Stimulated activated CD4-positive, alpha-beta T cell treated with anti-CD3 and anti-CD28 coated beads, Interleukin-1b, Interleukin-23, amount 100 ng/mL, for 24 hours (primary cell): ENCODE measurements at places on chromosomes 5 and 9.
A peak's percentile ranks its signal among the peaks of the same experiment; 100 is the strongest.

- DNase-seq, result no peak
Measured at GRCh38 chr5:124628721-124629596, 117.5 kb downstream of the ZNF608 start.

DNA sequence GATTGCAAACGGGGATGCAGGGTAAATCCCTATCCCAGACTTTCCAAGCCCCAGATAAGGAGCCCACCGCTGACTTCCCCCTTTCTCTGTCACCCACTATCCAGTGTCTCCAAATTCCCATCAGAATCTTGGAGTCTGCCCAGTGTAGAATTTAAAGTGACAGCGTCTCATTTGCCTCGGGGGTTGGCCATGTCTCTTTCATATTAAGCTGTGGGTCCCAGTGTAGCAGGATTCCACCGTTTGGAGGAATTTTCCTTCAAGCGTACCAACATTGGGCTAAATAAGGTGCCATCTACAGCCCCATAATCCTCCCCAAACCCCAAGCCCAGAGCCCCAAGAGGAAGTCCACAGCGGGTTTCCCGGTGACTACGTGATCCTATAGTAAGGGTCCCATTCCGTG, 1.1 kb downstream of the BRINP1 start:
- no peak for DNase-seq

- DNase-seq, result no peak
Measured at GRCh38 chr5:52656569-52657246, 131.0 kb upstream of the ITGA1 start.

- DNase-seq, result no peak
Measured at GRCh38 chr5:156137071-156137869, 189.7 kb upstream of the SGCD start.

DNA sequence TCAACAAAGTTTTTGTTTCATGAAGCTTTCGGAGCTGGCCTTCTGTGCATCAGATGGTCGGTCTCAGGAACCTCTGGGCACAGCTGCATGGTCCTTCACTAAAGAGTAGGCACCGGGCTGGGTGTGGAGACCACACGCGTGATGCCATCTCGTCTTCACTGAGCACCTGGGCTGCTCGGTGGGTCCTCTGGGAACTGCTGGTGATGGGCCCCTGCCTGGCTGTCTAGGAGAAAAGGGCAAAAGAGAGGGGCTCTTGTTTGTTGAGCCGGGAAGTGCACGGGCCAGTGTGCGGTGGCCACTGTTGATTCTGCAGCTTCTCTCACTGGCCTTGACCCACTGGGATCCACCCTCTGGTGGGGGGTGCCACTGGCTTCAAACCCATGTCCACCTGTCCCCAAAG, 46.0 kb downstream of the COL5A1 start:
- DNase-seq, result no peak

- DNase-seq, result no peak
Measured at GRCh38 chr5:180382926-180383325, 29.8 kb upstream of the GFPT2 start.

GRCh38 chr9:69658987-69659675, 13.0 kb downstream of the APBA1 start:
- no peak for DNase-seq

DNA sequence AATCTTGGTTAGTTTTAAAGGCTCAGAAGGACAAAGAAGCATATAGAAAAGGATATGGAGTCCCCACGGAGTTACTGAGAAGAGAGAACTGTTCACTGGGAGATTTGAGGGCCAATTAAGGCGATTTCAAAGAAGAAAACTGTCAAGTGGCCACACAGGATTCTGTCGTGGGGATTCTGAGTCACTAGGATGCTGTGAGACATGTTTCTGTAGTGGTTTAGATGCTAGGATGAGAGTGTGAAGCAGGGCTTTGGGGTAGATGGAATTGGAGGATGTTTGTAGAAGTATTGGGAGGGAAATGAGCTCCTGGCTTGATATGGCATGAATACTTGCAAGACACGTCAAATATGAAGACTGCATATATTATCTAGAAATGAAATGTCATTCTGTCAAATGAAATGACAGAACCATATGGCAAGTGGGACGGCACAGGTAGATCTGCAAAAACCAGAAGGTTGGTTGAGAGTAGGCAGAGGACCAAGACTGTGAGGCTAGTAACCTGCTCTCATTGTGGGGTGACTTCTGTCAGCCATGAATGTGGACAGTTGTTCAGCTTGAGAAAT, 136.3 kb upstream of the SPRY4 start:
- no peak for DNase-seq

DNA sequence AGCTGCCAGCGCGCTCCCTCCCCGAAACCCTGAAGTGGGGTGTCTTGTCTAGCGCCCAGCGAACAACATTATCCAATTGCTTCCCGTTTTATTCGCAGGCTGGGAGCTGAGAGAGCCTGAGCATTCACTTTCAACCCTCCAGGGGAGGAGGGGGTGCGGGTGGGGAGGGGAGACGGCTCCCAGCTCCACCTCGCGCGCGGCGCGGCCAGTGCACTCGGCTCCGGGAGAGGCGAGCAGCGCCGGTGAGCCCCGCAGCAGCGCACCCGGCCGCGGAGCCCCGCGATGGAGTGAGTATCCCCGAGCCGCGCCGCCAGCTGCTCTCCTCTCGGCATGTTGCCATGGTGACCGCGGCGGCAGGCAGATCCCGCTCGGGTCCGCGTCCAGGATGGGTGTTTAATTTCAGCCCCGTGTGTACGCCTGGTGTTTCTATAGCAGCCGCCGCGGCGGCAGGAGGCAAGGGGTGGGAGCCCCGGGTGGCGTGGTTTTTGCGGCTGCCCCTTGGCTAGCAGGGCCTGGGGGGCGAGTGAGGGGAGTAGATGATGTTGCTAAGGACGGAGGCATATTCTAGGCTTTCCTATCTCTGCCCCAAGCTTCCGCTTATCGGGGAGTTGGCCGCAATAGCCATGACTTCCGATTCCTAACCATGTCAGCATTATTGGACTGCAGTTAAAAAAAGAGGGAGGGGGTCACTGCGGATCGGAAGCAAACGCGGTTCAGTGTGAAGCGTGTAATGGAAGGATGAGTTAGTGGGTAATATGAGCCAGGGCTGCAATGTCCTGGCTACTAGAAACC, 139.2 kb upstream of the PALM2AKAP2 start:
- no peak for DNase-seq

DNA sequence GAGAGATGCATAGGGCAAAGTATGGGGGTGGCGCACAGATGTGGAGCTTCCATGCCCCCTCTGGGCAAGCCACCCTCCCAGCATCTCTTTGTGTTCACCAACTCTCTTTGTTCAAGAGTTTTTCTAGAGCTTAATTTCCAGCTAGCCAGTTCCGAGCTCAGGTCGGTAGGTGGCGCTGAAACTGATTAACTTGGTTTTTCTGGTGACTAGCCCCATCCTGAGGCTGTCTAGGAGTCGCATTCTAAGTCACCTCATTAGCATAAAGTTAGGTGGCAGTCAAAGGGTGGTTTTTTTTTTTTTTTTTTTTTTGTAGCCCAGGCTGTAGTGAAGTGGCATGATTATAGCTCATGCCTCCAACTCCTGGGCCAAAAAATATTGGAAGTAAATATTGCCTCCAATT, 476.4 kb downstream of the KDM4C start:
- peak; percentile 14 for DNase-seq

GRCh38 chr9:136243631-136244030, 2.0 kb downstream of the QSOX2 start:
- no peak for DNase-seq

- no peak for DNase-seq
Measured at GRCh38 chr5:158203261-158203660, 344.3 kb upstream of the CLINT1 start.

DNA sequence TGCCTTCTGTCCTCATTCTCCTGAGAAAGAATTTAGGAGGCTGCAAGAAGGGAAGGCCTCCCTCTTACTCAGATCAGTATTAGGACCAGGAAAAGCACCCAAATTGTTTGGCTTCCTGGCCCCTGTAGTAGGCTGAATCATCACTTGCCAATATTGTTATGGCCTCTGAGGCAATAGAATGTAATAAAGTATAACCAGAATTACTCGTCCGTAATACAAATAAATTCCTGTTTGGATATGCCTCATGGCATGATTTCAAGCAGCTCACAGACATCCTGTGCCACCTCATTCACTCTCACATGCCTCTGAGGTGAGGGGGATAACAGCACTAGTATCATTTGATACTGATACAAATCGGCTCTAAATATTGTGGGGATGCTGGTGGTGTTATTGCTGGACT, 427.3 kb downstream of the ISL1 start:
- DNase-seq, result no peak

GRCh38 chr5:109690242-109690974, 681 bp downstream of the MAN2A1 start:
- DNase-seq, result peak; percentile 28

DNA sequence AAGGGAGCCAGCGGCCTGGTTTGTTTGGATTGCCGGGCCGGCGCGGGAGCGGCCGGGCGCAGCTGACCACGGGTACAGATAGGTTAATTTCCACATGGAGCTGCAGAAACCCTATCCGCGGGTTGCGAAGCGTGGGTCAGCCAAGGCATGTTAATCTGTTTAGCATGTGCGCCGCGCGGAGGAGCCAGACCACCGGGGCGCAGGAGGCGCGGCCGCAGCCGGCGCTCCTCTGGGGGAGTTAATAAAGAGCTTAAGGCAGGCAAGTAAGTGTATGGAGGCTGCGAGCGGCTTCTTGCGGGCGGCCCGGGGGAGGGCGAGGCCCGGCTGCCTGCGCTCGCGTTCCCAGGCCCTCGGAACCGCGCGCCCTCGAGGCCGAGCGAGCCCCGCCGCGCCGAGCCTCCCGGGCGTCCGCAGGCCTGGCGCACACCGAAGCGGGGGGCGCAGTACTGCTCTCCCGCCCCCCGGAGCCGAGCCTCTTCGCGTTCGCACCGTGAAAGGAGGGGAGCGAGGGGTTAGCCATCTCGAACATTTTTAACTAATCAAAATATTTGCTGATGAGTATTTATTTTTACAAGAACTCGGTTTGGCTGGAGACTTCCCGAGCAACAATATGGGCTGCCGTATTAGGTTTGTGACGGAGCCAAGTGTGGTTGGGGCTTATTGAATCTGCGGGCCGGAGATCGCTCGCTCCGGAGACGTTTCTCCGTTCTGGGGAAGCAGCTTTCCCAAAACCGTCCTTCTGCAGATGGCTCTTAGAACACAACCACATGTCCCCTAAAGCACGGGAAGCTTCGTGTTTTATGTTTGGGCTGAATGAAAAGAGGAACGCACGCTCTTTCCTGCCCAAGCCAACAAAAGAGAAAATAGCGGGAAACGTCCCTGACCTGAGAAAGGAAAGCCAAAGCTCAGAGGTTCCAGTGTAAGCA, 28.8 kb downstream of the FOXD1 start:
- no peak for DNase-seq

DNA sequence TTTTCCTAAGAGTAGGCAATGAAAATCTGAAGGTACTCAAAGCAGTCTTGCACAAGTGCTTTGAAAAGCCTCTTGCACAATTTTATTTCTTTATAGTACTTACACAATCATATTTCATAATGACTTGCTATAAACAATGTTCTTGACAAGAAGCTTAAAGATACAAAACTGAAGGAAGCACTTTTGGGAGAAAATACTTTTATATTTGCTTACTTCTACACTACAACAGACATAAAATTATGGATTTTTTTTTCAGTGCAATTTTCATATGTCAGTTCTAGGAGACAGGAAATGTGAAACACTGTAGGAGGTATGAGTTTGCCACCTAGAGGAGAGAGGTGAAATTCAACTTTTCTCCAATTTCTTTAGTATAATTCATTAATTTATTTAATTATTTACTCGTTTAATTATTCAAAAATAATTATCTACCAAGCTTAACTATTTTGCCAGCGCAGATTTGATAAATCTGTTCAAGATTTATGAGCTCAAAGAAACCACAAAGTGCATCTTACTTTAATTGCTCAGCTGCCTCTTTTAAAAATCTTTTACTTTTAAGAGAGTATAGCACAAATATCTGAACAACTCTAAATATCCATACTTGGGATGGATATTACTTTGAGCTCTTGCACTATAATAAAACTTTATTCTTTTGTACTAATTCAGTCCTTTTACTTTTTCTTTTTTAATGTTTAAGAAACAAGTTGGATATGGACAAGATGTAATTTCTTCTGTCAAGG, 29.0 kb upstream of the CDKN2B start:
- no peak for DNase-seq

GRCh38 chr5:77167695-77168121, 42.8 kb upstream of the PDE8B start:
- DNase-seq, result no peak

DNA sequence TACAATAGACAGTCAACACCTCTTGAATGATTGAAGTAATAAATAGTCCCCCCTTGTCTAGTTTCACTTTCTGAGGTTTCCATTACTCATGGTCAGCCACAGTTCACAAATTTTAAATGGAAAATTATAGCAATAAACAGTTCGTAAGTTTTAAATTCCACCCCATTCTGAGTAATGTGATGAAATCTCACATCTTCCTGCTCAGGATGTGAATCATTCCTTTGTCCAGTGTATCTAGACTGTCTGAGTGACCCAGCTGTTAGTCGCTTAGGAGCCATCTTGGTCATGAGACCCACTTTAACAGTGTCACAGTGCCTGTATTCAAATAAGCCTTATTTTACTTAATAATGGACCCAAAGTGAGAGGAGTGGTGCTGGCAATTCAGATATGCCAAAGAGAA, 311.6 kb upstream of the PRR16 start:
- no peak for DNase-seq

DNA sequence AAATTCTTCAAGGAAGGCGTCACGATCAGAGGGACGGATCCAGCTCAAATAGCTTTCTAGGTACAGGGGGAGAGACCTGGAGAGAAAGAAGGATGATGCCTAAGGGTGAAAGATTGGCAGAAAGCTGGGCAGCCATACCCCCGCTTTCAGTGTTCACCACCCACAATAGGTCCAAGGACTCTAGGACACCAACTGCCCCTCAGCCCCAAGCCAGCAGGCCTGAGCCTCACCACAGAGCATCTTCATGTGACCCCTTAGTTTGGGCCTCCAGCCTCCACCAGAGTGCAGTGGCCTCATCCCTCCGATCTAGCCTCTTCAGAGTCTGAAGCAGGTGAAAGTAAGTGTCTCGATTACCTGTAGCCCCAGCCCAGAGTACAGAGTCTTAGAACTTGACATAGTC, 1.7 kb upstream of the VCP start:
- DNase-seq, result no peak

DNA sequence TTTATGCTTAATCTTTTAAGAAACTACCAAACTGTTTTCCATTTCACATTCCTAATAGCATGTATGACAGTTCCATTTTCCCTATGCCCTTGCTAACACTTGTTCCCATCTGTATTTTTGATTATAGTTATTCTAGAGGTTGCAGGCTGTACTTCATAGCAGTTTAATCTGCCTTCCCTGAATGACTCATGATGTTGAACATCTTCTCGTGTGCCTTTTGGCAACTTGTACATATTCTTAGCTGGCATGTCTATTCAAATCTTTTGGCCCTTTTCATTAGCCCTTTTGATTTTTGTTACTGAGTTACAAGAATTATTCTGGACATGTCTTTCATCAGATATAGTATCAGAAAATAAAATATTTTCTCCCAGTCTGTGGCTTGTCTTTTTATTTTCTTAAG, 320.3 kb downstream of the DIRAS2 start:
- DNase-seq, result no peak

GRCh38 chr5:72693546-72694205, 122.8 kb upstream of the TNPO1 start:
- DNase-seq, result no peak

GRCh38 chr5:112653638-112654205, 84.0 kb upstream of the APC start:
- no peak for DNase-seq
